ENCODE measurements at places on chromosomes 4 and X. TPM values are rescaled to one million over a fixed set of nuclear protein-coding genes. Genes with fewer than 3 reads are reported as not detected.

DNA sequence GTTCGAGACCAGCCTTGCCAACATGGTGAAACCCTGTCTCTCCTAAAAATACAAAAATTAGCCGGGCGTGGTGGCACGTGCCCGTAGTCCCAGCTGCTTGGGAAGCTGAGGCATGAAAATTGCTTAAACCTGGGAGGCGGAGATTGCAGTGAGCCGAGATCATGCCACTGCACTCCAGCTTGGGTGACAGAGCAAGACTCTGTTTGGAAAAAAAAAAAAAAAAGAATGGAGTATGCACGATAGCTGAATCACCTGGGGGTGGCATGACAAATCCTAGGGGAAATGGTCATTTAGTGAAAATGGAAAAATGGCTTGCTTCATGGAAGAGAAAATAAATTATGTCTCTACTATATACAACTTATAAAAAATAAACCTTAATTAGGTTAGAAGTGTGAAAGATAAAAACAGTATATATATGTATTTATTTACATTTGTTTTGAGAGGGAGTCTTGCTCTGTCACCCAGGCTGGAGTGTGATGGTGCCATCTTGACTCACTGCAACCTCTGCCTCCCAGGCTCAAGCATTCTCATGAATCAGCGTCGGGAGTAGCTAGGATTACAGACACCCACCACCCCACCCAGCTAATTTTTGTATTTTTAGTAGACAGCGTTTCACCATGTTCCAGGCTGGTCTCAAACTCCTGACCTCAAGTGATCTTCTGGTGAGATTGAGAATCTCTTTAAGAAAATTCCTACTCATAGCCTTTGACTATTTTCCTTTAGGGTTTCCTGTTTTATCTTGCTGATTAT, 19.3 kb upstream of the ING2 start:
- DNase-seq, result no peak
- H3K4me3 ChIP-seq, result no peak overlapping the region
- H3K27me3 ChIP-seq, result no peaks in the 10 kb centered on the region
- no peaks in the 10 kb centered on the region for H3K4me1 ChIP-seq

PAGE1 gene
- total RNA-seq, result not detected

DNA sequence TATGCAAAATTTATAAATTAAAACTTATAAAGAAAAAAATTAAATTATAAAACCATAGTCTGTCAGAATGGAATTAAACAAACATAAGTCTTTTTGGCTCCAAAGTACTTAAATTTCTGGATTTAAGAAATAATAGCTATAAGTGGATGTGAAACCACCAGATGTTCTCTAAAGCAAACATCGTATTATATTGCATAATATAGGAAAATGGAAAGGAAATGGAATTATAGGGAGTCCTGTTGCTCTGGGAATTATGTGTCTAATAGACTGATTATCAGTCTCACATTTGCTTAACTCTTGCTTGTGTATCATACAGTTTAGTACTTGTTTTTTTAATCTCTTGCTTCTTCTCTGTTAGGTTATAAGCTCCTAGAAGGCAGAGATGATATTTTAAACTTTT, 819.2 kb downstream of the RAPGEF2 start:
- H3K36me3 ChIP-seq, result no peaks in the 10 kb centered on the region
- H3K4me1 ChIP-seq, result no peaks in the 10 kb centered on the region
- DNase-seq, result peak; percentile 15
- no peaks in the 10 kb centered on the region for H3K27me3 ChIP-seq
- no peak overlapping the region for H3K4me3 ChIP-seq

NSG1 gene
- 0.75 TPM for total RNA-seq

- H3K4me1 ChIP-seq, result peaks cover 53% of the 10 kb centered on the region
- H3K27me3 ChIP-seq, result no peaks in the 10 kb centered on the region
- no peaks in the 10 kb centered on the region for H3K36me3 ChIP-seq
- DNase-seq, result peak; percentile 86
These were observed 170.0 kb downstream of the SMIM20 start for GRCh38 chr4:26083987-26084386.

DNA sequence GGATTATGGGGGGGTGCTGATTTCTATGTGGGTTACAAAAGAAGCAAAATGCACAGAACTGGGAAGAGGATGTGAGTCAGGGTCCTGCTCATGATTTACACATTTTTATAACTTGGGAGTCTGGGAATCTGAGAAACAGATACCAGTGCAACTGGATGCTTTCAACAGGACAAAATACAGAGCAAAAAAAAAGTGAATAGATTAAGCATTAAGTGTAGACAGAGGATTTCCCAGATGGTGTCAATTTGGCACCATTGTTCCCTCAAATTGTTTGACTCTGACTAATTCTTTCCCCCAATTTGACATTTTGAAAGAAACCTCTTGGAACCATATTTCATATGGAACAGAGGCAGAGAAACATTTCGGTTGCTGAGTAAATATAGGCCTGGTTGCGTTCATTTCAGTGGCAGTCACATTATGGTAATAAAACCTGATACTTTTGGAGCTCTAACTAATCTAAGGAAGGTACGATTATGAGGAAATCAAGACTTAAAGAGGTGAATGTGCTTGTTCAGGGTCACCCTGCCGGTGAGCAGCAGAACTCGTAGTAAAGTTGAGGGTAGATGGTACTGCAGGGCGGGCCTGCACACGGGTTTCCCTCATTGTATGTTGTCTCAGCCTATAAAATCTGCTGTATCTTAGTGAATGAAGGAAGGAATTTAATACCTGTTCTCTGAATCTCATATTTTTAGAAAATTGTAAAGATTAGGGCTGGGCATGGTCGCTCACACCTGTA, 18.7 kb upstream of the CDKL5 start:
- H3K4me3 ChIP-seq, result no peak overlapping the region
- peaks cover 8% of the 10 kb centered on the region for H3K27me3 ChIP-seq
- H3K27ac ChIP-seq, result no peak overlapping the region
- H3K36me3 ChIP-seq, result no peaks in the 10 kb centered on the region
- DNase-seq, result no peak
- no peaks in the 10 kb centered on the region for H3K4me1 ChIP-seq

GRCh38 chr4:169236873-169237626, 33.7 kb downstream of the SH3RF1 start:
- peaks cover 10% of the 10 kb centered on the region for H3K4me1 ChIP-seq
- no peaks in the 10 kb centered on the region for H3K36me3 ChIP-seq
- H3K27ac ChIP-seq, result no peak overlapping the region
- no peak overlapping the region for H3K4me3 ChIP-seq
- peak; percentile 62 for DNase-seq

SPP1 gene
- 238 TPM for total RNA-seq

DNA sequence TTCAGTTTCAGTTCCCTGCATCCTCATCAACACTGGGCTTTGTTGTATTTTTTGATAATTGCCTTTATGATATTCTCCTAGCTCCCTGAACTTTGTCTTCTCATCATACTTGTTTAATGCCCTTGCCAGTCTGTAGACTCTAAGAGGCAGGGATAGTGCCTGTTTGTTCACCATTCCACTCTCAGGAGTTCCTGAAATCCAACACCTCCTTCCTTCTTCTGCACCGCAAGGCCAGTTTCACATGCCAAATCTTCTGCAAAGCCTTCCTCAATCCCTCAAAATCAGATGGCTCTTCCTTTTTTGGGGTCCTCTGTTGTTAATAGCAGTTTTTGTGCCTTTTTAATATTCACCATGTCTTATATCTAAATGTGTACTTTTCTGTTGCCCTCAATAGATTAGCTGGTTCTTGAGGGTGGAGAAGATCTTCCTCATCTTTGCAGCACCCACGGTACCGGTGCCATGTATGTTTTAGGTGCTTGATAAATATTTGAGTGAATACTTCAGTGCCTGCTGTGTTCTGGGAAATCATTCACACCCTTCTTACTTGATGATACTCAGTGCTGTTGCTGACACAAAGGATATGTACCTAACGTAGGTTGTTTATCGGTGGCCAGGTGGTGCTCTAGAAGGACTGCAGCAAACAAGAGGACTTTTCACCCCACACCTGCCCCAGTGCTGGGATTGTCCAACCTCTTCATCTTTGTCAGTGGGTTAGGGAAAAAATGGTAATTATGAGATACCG, 85.3 kb upstream of the LIMCH1 start:
- no peaks in the 10 kb centered on the region for H3K36me3 ChIP-seq
- no peak overlapping the region for H3K4me3 ChIP-seq
- no peaks in the 10 kb centered on the region for H3K27me3 ChIP-seq
- DNase-seq, result no peak
- peaks cover 13% of the 10 kb centered on the region for H3K4me1 ChIP-seq
- H3K27ac ChIP-seq, result no peak overlapping the region

DNA sequence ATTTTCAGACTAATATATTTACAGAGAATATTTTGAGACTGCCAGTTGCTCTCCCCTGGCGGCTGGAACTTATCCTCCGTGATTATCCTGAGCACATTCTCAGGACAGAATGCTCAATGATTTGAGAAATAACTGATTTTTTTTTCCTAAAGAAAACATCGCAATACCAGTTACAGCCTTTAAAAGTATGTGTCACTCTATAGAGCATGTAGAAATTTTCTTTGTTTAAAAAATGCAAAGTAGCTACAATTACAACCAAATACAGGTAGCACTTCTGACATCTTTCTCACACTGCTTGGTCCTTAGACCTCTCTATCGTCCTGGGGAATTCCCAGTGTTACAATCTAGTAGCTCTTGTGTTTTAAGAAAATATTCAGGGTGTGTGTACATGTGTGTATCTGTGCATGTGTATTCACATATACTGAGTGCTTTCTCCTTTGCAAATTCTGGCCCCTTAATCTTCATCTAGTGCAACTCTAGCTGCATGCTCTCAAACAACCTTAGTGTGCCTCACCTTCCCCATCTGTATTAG, 13.8 kb downstream of the APBB2 start:
- H3K36me3 ChIP-seq, result no peaks in the 10 kb centered on the region
- H3K27me3 ChIP-seq, result no peaks in the 10 kb centered on the region
- no peak overlapping the region for H3K4me3 ChIP-seq
- peaks cover 18% of the 10 kb centered on the region for H3K4me1 ChIP-seq
- DNase-seq, result no peak

DNA sequence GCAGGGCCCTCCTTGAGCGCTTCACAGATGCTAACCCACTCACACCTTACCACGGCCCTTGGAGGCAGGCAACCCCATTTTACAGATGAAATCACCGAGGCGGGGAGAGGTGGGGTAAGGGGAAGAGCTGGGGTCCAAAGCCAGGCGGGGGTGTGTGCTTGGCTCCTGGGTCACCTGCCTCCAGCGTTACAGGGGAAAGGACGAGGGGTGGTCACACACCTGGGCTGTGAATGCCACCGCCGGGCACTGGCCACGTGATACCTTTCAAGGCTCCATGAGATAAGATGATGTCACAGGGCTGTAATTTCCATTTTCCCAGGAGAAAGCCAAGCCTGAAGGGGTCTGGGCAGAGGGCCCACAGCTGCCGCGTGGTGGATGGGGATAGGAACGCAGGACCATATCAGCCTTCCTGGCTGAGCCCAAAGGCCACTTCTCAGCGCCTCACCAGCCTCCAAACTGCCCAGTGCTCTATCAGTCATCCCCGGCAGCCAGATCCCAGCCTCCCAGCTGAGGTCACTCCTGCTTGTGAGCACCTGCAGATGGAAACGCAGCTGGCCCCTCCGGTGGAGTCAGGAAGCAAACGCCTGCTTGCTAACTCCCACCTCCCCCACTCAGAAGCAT, 62.4 kb upstream of the CRMP1 start:
- no peaks in the 10 kb centered on the region for H3K36me3 ChIP-seq
- H3K4me3 ChIP-seq, result no peak overlapping the region

GRCh38 chr4:119477412-119478053, 151.1 kb downstream of the PDE5A start:
- DNase-seq, result no peak
- H3K36me3 ChIP-seq, result peaks cover 21% of the 10 kb centered on the region
- no peak overlapping the region for H3K4me3 ChIP-seq
- no peak overlapping the region for H3K27ac ChIP-seq
- H3K4me1 ChIP-seq, result no peaks in the 10 kb centered on the region

DNA sequence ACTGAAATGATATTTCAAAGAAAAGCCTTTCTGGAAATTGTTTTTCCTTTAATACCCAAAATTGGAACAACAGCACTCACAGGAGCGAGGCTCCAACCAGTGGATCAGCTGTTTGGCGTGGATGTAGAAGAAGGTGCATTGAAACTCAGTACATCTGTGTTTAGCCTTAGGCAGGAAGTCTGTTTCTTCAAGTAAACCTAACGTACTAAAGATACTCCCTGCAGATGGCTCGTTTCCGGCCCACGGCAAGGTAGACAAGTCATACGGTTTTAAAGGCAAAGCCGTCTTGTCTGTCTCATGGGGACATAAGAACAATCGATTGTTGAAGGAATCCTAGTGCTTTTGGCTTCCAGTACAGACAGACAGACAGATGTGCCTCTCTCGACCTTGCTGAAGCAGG, 50.0 kb upstream of the CLCN4 start:
- peak; percentile 86 for DNase-seq
- H3K4me1 ChIP-seq, result peaks cover 42% of the 10 kb centered on the region
- H3K4me3 ChIP-seq, result no peak overlapping the region
- H3K27ac ChIP-seq, result peak overlapping the region; percentile 82

GRCh38 chr4:128284317-128284716, 3.3 kb downstream of the PGRMC2 start:
- no peak for DNase-seq
- no peak overlapping the region for H3K27ac ChIP-seq
- no peak overlapping the region for H3K4me3 ChIP-seq
- H3K27me3 ChIP-seq, result no peaks in the 10 kb centered on the region
- peaks cover 2% of the 10 kb centered on the region for H3K36me3 ChIP-seq
- peaks cover 5% of the 10 kb centered on the region for H3K4me1 ChIP-seq

DNA sequence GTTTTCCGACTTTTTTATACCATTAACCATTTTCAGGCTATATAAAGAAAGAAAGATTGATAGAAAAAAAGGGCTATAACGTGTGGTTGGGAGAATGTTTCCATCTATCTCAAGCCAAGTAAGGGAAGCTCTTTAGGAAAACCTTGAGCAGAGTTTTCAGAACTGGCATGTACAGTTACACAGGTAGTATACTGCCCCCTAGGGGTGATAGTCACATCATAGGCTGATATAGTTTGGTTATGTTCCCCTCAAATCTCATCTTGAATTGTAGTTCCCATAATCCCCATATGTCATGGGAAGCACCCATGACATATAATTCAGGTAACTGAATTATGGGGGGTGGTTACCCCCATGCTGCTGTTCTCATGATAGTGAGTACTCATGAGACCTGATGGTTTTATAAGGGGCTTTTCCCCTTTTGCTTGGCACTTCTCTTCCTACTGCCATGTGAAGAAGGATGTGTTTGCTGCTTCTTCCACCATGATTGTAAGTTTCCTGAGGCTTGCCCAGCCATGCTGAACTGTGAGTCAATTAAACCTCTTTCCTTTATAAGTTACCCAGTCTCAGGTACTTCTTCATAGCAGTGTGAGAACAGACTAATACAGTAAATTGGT, 186.8 kb downstream of the TMA16 start:
- H3K27me3 ChIP-seq, result no peaks in the 10 kb centered on the region
- H3K4me1 ChIP-seq, result no peaks in the 10 kb centered on the region
- DNase-seq, result peak; percentile 22
- no peak overlapping the region for H3K4me3 ChIP-seq
- H3K36me3 ChIP-seq, result no peaks in the 10 kb centered on the region

DNA sequence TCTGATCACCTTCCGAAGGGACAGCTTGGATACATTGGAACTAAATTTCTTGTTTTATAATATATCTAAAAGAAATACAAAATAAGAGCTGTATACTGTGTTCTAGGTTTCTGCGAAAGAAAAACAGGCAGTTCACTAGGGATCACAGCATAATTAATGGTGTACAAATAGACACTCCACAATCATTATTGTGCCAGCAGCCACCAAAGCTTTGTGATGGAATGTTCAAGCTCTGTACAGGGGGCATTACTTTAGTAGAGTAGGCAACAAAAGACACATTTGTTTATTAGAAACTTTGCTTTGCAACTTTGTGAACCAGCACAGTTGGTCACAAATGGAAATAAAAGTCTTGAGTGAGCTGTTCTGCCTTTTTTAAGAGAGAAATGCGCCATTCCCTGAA, 49.3 kb downstream of the SGMS2 start:
- no peak overlapping the region for H3K4me3 ChIP-seq
- DNase-seq, result no peak
- no peak overlapping the region for H3K27ac ChIP-seq
- no peaks in the 10 kb centered on the region for H3K36me3 ChIP-seq
- no peaks in the 10 kb centered on the region for H3K4me1 ChIP-seq
- no peaks in the 10 kb centered on the region for H3K27me3 ChIP-seq
